ENCODE measurements at places on chromosomes 5 and 9.

DNA sequence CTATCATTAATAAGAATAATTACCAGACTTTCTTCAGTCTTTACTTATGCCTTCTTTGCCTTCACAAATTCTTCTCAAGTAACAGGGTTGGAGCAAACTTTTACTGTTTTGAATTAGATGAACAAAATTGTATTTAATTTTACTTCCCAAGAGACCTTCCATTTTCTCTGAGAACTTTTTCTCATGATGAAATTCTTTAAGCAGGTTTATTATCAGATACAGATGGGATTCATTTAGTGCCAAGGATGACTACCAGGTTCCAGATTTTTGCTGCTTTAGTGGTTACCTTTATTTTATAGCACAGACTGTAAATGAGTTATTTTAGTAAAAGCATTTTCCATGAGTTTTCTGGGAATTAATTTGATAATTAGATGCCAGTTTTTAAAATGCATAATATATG lies 125.1 kb downstream of the GDNF start:
- DNase-seq = no peak

DNA sequence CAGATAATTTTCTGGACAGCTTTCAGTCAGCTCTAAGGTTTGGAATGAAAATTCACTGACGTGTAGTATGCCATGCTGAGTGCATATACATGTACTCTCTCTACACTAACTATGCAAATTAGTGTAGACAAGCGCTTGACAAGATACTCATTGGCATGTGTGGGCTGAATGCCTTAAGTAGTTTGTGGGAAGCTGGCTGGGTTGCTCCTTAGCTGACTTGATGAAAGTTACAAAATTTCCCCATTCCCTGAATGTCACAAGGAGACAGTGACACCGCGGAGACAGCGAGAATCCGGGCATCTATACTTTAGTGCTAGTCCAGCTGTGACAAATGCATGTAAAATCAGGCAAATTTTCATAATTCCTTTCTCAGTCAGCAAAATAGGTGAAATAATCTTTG lies 51.6 kb upstream of the C5orf46 start:
- no peak for DNase-seq

- peak; percentile 21 for DNase-seq
These were observed 612 bp upstream of the ATG10 start for GRCh38 chr5:81971111-81971711.

DNA sequence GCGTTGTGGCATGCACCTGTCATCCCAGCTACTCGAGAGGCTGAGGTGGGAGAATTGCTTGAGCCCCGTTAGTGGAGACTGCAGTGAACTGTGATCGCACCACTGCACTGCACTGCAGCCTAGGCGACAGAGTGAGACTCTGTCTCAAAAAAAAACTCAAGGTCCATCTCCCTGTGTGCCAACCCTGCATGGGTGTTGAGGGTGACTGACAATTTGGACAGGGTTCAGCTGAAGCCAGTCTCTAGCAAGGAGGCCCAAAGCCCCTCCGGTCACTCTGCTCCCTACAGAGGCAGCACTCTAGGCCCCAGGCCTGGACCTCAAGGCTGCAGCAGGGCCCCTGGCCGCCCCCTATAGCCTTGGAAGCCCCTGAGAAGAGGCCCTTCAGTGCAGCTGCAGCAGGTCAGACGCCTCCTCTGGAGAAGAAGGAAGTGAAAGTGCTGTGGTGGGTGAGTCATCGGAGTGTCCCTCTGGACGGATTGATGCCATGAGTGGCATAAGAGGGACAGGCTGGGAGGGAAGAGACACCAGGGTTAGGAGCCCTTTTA lies 39.2 kb upstream of the NEK6 start:
- peak; percentile 96 for DNase-seq

GRCh38 chr5:37638897-37639296 lies 200.9 kb downstream of the GDNF start:
- DNase-seq = no peak

DNA sequence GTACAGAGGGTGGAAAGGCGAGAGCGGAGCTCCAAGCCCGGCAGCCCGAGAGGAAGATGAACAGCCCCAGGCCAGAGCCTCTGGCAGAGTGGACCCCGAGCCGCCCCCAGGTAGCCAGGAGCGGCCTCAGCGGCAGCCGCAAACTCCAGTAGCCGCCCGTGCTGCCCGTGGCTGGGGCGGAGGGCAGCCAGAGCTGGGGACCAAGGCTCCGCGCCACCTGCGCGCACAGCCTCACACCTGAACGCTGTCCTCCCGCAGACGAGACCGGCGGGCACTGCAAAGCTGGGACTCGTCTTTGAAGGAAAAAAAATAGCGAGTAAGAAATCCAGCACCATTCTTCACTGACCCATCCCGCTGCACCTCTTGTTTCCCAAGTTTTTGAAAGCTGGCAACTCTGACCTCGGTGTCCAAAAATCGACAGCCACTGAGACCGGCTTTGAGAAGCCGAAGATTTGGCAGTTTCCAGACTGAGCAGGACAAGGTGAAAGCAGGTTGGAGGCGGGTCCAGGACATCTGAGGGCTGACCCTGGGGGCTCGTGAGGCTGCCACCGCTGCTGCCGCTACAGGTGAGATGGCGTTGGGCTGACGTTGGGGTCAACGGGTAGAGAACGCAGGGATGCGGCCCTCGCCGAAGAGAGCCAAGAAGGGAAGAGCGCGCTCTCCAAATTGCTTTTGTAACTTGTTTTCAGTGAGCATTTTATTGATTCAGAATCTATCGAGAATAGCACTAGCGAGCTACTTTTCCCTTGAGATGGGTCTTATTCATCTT lies at the start of gene PTGER4:
Gene PTGER4 (plus strand): TSS at position 3 of the 769 bp plus-strand sequence. CDS start 1,079 bp downstream, outside the sequence.
- DNase-seq = no peak

GRCh38 chr9:95507464-95508241 lies 9.1 kb downstream of the PTCH1 start:
- no peak for DNase-seq

GRCh38 chr9:25975667-25976066 lies 297.4 kb upstream of the TUSC1 start:
- no peak for DNase-seq

Data from inflammatory macrophage (primary cell).